ENCODE measurements at places on chromosomes 7 and 10.

- no peak for DNase-seq
These were observed 67.1 kb upstream of the DNAAF5 start for GRCh38 chr7:659306-659847.

GRCh38 chr10:3928078-3928477 is 143.1 kb upstream of the KLF6 start:
- no peak for DNase-seq

GRCh38 chr10:72819053-72819452 is 74.5 kb upstream of the OIT3 start:
- DNase-seq = no peak

GRCh38 chr7:28364082-28364481 is 48.2 kb upstream of the CREB5 start:
- no peak for DNase-seq

DNA sequence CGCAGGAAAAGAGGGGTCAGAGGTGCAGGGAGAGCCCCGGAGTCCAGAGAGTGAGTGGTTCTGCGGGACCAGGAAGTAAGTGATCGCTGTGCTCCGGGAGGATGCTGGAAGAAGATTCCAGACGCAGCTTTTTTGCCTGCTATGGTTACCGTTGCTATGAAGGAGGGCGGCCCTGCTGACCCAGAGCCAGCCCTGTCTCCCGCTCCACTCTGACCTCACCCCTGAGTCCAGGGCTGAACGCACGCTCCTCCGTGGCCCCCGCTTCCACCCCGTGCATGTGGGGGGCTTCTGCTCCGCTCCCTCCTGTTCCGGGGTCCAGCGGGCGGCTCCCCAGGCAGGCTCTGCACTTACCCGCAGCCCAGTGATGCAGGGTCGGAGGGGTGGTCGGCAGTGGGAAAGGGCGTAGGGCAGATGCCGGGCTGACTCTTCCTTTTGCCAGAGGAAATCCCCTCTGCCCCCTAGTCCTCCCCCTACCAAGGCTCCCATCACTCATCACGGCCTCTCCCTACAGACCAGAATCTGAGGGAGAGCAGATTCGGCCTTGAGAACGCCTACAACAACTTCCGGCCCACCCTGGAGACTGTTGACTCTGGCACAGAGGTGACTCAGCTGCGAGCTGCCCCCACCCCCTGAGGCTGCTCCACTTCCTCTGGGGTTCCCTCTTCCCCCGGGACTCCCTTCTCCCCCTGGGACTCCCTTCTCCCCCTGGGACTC is 2.7 kb upstream of the MUC17 start:
- peak; percentile 15 for DNase-seq

DNA sequence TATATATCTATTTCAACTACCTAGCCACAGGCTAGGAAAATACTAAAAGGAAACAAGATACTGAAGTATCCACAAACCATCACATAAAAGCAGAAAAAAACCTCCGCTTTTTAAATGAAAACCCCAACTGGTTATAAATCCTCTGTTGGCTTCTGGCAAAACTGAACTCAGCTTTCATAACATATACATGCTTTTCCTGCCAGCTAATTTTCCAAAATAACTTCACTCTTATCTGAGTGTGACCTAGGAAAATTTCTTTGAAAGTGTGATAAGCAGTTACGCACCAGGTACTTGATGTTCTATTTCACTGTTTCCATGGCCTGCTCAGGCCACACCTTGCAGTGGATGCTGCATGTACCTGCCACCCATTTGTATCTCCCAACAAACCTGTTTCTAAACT is 11.8 kb downstream of the FAM3C start:
- no peak for DNase-seq

DNA sequence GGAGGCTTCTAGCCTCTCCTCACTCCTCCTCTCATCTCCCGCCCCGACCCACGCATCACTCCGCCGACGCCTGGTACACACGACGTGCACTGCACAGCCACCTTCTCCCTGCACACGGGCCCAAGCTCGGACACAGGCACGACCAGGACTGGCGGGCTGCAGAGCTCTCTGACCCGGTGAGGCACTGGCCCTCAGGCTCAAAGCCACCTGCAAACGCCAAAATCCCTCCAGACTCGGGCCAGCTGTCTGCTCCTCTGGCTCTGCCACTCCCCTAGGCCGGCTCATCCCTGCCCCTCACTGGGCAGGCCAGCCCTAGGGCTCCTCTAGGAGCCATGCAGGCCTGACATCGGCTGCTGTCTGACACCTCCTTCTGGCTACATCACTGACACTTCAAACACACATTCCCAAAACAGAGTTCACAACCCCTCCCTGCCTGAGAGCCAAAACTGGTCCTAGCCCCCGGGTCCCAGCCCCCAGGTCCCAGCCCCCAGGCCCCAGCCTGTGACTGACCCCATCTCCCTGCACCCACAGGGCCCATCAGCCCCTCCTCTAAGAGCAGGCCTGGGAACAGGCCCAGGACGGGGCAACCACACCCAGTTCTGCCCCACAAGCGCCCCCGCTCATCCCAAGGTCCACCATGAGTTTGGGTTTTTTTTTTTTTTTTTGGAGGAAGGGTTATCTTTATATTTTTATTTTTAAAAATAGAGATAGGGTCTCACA is 35.1 kb downstream of the MAD1L1 start:
- DNase-seq = no peak

GRCh38 chr7:114785496-114785895 is 136.4 kb upstream of the MDFIC start:
- DNase-seq = no peak

- no peak for DNase-seq
These were observed 81.9 kb upstream of the ZNF800 start for GRCh38 chr7:127474457-127474856.

DNA sequence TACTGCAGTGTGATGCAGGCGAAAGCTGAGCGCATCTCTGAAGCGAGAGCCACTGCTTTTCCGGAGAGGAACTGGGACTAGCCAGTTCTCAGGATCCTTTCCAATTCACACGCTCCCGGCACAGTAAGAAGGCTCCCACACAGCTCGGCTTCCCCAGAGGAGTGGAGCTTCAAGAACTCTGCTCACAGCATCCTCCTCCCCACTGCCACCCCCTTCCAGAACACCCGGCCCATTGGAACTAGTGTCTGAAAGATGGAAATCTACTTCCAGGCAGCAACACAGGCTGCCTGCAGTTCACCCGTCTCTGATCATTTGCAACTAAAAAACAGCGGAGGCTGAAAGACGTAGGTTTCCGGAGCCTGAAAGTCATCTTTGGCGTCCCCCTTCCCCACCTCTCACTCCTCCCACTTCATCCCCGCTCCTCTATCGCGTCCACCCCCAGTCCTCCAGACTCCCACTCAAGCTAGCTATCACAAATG is at the start of gene DGKB:
Gene DGKB (minus strand): TSS at position 163 of the 479 bp plus-strand sequence.
- peak; percentile 74 for DNase-seq

GRCh38 chr7:19709249-19709578 is 377 bp upstream of the POLR1F start:
- DNase-seq = no peak

Data from NCI-H345 (cell line).